ENCODE measurements at places on chromosomes 6 and 20.

DNA sequence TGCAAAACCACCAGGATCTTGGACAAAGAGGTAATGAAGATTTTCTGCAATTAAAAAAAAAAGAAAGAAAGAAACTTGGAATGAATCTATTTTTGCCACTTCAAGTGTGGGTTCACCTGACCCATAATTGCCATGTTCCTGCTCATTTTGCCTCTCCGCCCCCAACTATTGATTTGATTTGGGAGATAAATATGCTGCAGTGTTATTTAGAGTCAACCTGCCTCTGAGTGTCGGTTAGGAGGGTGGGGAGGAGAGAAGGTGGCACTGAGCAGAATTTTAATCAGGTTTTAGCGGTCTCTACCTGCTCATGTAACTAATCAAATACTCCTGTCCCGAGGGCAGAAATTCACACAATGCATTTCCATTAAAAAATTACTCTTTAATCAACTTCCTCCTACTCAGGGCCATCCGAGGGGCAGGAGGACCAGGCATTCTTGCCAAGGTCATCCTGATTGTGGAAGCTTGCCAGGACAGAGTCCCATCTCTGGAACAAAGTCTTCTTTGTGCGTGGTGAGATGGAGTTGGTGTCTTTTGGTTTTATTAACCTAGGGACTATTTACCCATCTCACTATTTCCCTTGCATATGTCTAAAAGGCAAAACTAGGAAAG, 300.1 kb downstream of the CDH26 start:
- no peak for DNase-seq

DNA sequence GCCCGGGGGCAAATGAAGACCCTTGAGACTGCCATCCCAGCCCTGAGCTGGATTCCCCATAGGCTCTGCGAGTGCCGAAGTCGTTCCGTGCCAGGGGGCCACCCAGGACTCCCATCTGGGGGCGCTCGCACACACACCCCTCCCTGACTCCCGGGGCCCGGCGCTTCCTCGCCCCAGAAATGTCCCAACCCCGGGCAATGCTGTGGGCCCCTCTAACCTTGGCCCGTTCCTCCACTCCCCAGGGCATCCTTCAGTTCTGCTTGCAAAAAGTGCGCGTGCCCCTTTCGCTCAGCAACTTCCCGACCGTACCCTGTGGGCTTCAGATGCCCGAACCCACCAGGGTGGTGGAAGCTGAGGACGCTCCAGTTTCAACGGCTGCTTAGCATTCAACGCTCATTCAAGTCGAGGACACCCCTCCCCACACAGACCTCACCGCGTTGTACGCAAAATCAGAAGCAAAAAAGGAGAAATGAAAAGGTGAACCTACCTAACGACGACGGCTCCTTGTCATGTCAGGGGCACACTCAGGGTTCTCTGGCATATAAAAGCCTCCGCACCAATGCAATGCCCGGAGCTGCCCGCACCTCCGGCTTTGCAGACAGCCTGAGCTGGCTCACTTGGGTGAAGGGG, 25.3 kb downstream of the RIPOR2 start:
- no peak for DNase-seq

- no peak for DNase-seq
Measured at GRCh38 chr6:106880952-106881351, 93.6 kb downstream of the CD24 start.

DNA sequence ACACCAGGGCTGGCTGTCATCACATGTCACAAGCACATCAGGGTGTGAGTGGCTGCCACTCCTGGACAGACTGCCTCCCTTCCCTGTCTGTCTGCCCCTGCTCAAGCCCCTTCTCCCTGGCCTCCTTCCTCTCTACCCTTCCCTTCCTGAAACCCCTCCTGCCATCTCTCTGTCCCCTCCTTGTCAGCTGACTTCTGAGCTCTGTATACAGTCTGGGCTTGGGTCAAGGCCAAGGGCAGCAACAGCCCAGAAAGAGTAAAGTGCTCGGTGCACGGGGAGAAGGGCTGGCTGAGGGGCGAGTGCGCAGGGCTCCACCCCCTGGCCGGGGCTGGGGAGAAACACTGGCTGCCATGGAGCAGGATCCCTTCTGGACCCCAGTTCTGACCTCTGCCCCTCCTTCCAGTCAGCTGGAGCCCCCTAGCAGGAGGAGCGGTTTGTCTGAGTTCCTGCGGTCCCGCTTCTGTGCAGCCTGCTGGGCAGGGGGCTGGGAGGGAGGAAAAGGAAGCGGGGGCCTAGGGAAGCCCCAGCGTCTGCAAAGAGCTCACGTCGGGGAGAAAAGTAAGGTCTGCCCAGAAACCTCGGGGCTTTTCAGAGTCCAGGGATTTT, 2.0 kb downstream of the LKAAEAR1 start:
- no peak for DNase-seq

DNA sequence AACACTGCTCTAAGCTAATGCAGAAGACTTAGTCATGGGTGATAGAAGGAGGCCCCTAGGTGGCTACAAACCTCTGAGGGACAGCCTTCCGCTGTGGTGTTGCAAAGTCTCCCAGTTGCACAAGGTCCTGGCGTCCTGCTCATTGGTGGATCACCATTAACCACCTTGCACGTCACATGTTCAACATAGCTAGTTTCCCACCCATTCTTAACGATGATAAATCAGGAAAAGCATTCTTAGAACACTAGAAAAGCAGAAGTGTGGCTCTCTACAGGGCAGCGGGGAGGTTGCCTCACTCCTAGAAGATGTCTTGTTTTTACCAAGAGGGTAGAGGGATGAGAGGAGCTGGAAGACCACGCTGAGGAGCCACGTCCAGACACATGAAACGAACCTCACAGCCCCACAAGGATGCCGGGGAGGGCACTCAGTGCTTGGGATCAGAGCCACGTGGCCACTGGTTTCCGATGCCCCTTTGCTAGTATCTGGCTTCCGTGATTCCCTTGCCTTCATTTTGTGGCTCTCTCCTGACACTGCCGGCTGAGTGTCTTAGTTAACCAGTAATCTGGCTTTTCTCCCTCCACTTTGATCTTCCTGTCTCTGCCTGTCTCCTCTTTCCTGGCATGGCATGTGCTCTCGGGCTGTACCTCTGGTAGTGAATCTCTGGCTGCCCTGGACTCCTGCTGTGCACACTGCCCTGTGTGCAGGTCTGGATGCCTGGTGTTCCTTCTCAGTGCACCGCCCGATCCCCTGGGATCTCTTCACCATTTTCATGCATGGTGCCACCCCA, 91.4 kb upstream of the NEDD9 start:
- no peak for DNase-seq

DNA sequence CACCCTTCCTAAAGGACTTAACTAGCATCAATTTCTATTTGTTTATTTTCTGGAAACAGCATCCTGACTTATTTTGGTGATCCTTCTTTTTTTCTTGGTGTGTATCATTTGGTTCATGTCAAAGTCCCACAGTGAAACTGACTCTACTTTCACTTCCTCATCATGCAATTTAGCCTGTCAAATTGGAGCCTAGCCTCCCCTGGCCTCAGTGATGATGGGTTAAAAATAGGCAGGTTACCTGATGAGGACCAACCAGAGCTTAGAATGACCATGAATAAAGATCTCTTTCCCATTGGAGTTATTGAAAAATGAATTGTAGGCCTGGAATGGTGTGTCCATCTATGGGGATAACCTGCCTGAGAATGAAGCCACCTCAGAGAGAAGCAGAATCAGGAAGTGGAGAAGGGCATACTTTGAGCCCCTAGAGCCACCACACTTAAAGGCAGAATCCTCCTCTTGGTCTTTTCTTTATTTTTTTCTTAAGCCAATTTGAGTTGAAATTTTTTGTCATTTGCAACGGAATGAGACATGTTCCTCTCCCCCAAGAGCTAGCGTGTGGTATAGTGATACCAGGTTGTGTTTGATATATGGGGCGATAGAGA, 105.6 kb downstream of the BTBD3 start:
- no peak for DNase-seq

GRCh38 chr20:2417213-2417541, 36.5 kb downstream of the TGM6 start:
- no peak for DNase-seq

DNA sequence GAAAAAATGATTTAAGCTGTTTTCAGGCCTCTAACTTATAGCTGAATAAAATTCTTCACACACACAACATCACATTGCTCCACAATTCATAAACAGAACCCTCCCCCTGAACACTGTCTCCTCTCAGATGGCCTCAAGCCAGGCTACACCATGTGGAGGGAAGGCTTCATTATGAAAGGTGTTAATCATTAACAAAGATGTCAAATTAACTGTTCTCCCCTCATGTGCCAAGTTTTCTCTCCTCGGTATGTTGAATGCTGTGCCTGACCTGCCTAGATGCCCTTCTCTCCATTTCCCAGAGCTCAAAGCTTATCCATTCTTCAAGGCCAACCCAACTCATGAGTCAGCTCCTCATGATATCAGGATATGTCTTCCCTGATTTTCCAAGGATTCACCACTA, 210.4 kb downstream of the GMDS start:
- DNase-seq, result no peak

GRCh38 chr20:35954907-35955251, 577 bp upstream of the SCAND1 start:
- DNase-seq, result peak; percentile 60

DNA sequence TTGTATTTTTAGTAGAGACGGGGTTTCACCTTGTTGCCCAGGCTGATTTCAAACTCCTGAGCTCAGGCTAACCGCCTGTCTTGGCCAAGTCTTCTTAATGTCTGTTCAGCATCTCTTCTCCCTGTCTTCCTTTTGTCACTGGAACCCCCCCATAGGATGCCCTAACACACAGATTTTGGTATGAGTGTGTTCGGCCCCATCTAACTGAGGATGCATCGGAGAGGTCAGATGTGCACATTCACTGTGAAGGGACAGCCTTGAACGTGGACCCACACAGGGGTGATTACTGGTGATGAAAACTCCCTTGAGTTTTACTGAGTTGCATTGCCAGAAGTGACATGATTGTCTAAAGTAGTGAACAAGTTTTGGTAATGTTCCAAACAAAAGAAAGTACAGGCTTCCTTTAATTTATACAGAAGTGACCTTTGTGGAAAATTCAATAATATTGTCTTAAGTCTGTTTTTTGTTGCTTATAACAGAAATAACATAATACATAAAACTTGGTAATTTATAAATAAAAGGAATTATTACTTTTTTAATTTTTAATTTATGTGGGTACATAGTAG, 40.5 kb upstream of the NCOA3 start:
- no peak for DNase-seq

DNA sequence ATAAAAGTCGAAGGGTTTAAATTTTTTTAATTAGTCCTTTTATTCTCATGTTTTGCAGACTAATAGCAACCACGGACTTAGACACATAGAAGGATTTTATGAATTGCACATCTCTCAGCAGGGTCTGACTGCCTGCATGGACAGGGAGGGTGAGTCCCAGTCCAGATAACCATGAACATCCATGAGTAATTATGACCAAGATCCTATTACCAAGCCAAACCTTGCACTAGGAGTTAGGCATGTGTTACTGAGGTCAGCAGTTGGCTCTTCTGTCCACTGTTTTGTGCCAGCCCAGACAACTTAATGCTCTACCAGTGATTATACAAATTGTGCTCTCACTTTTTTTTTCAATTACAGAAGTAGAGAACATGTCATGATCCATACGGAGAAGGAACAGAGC, 211.2 kb downstream of the MAFB start:
- peak; percentile 88 for DNase-seq

DNA sequence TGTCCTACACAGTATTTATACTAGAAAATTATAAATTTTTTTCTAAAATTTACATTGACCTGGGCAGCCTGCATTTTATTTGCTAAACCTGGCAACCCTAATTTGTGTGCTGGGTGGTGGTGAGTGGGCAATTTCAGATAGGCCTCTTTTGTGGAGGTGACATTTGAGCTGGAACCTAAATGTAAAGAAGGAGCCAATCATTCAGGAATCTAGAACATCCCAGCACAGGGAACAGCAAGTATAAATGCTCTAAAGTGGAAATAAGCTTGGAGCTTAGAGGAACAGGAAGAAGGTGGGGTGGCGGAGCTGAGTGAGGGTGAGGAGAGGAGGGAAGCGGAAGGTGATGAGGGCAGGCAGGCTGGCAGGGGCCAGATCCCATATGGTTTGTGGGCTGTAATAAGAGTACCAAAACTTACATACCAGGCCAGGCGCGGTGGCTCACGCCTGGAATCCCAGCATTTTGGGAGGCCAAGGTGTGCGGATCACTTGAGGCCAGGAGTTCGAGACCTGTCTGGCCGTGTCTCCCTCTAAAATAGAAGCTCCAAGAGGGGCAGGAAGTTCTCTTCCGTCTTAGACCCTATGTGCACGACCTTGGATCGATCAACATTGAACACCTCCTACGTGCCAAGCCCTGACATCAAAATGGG, 549 bp upstream of the CSE1L start:
- peak; percentile 13 for DNase-seq

GRCh38 chr6:39724787-39725631, at the start of gene KIF6:
Gene KIF6, minus strand, starts transcription at chr6:39725408. Its CDS starts 98 bp downstream, at chr6:39725310.
- DNase-seq, result peak; percentile 82

DNA sequence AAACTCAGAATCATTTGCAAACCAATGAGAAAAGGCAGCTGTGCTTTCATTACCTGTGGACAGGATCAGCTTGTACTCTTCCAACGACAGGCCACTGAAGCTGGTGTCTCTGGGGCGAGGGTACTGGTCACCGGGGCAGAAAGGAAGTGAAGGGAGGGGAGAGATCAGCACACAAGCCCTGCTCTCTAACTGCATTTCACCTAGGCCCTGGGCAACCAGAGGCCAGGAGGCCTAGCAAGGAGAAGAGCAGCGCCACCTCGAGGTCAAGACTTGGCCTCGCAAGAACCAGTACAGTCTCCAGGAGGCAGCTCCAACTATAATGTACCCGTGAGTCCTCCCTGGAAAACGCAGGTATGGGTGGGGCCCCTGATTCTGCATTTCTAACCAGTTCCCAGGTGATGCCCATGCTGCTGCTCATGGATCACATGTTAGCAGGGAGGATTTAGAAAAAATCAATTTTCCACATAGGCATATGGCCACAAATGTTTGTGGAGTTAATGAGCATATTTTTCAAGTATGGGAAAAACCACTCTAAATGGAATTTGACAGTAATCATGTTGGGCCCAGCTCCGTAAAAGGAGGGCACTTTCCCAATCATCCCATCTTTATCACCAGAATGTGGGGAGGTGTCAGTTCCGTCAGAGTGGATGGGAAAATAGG, 11.0 kb downstream of the UQCC2 start:
- DNase-seq, result peak; percentile 74

- DNase-seq, result peak; percentile 93
Measured at GRCh38 chr6:136582711-136583471, 32.7 kb upstream of the MAP7 start.

DNA sequence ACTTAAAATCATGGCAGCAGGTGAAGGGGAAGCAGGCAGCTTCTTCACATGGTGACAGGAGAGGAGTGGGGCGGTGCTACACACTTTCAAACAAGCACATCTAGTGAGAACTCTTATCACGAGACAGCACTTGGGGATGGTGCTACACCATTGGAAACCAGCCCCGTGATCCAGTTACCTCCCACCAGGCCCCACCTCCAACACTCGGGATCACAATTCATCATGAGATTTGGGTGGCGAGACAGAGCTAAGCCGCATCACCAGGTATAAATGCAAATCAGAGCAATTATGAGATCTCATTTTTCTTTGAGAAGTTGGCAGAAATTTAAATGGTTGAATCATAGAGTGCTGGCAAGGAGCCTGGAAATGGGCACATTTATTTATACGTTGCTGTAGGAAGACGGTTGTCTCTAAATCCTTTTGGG, 31.4 kb downstream of the IGF2R start:
- peak; percentile 41 for DNase-seq

All from fibroblast of mammary gland (primary cell).